ENCODE measurements at places on chromosomes 12 and 14.

GRCh38 chr12:7175493-7175892, 14.0 kb upstream of the PEX5 start:
- peak; percentile 15 for DNase-seq

- DNase-seq, result no peak
Observed at GRCh38 chr12:54010972-54011664, 2.3 kb downstream of the HOXC8 start.

DNA sequence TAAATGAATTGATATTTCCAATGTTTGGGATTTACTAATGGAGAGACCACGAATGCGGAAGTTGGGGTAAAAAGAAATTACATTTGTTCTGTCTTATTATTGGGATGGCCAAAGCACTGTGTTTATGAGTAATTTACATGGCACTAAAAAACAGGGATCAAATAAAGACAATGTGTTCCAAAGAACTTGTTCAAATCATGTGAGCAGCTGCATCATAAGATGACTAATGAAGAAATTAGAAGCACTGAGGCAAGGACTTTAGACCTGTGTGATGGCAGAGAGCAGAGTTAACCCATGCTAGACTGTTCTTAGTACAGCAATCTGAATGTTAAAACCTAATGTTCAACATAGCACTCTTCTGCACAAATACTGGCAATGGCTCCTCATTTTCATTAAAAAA, 34.3 kb upstream of the DCN start:
- DNase-seq, result no peak

DNA sequence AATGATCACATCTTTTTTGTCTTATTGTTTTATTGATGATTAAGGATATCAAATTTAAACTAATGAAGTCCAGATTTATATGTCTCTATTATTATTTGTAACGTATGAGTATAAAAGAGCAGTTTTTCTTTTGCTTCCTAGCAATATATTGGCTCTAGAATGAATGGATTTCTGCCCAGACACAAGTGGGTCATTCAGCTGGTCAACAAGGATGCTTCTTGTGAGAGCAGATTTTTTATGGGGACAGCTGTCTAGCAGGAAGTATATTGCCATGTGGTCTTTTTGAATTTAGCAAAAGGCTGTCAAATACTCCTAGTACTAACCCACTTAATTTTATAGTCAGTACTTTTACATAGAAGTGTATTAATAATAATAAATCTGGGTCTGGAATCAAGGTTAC, 1071.1 kb upstream of the FLRT2 start:
- no peak for DNase-seq

- peak; percentile 7 for DNase-seq
Observed at GRCh38 chr14:76647697-76648298, 113.5 kb upstream of the VASH1 start.

- peak; percentile 19 for DNase-seq
Observed at GRCh38 chr14:83300476-83301064, 1766.9 kb upstream of the SEL1L start.

GRCh38 chr14:102215576-102216250, 76.0 kb downstream of the WDR20 start:
- DNase-seq, result no peak

GRCh38 chr14:93683226-93683625, 105.1 kb downstream of the PRIMA1 start:
- DNase-seq, result no peak

DNA sequence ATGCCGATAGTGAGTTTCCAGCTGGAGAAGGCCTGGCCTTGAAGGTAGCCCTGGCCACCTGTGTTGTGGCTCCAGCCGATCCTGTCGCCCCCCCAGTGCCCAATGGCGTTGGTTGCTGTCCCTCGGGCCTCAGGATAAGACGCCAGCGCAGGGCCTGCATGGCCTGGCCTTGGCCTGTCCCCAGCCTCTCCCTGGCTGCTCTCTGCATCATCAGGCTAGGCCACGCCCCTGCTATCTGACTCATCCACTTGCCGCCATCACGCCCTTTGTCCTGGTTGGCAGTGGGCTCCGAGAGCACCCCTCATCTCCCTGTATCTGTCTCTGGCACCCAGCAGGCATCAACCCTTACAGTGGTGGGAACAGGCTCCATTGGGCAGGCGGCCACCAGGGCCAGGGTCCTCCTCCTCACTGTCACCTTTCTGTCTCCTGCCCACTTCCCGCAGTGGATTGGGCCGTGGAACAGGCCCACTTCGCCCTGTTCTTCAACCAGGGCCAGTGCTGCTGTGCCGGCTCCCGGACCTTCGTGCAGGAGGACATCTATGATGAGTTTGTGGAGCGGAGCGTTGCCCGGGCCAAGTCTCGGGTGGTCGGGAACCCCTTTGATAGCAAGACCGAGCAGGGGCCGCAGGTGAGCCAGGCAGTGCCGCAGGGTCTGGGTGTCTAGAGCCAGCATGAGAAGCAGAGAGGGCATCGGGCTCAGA, 25.6 kb downstream of the ALDH2 start:
- DNase-seq, result no peak

DNA sequence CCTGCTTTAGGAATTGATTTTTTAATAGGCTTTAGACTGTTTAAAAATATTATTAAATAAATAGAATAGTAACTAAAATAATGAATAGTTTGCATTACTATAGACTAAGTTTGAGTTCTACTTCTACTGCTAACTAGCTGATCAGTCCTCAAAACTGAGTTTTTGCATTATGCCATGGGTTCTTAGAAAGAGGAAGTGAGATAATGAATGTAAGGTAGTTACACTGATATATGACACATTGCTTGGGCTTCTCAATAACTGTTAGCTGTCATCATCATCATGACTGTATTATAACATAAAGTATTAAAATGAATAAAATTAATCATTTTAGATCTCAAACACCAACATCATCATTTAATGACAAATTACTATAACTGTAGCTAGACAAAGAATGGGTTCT, 949.7 kb downstream of the TRHDE start:
- no peak for DNase-seq

DNA sequence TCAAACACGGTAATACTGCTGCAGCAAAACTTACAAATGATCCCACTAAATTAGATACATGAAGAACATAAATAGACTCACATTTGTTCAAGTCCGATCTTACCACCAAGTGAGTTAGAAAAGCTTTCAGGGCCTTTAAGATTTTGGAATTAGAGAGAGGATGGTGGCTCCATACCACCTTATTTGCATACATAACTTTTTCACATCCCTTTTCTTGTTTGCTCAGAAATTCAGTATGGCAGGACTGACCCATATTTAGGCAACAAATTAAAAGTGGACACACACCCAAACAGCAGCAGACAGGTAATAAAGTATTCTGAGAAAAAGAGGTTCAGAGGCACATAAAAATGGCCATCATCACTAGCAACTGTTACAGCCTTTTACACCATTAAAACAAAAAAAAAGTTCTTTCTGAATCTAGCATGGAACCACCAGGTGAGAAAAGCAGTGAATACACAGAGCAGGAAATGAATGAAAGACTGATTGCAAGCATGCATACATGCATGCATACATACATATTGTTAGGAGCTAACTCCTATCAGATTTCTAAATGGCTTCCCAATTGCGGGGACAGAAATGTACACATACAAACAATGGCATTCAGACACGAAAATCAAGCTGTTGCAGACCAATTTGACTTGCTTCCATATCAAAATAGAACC, 23.3 kb downstream of the STXBP6 start:
- no peak for DNase-seq

GRCh38 chr14:64639340-64639821, 64.8 kb upstream of the PLEKHG3 start:
- DNase-seq, result no peak

GRCh38 chr12:42299392-42300308, 26.2 kb downstream of the ZCRB1 start:
- peak; percentile 28 for DNase-seq

DNA sequence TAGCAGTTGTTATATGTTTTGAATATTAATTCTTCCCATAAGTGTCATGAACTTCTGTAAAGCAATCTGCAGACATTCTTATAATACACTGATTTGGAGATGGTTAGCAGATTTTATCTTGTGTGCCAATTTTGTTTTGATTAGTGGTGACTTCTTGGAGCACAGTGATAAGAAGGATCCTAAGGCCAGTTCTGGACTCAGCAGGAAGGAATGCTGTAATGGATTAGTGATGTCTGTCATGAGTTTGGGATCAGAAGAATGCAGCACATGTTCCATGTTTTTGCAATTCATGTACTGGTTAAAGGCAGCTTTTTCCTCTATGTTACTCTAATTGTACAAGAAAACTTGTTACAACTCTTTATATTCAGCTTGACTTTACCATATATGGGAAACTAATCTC, 91.5 kb downstream of the UNC79 start:
- DNase-seq, result no peak

GRCh38 chr14:97975216-97975615, 1178.0 kb downstream of the VRK1 start:
- no peak for DNase-seq

GRCh38 chr12:98674841-98675240, 29.8 kb downstream of the APAF1 start:
- no peak for DNase-seq

- no peak for DNase-seq
Observed at GRCh38 chr14:66758031-66758613, 250.2 kb downstream of the GPHN start.

- no peak for DNase-seq
Observed at GRCh38 chr14:91935586-91935985, 11.9 kb downstream of the FBLN5 start.

GRCh38 chr12:93925585-93926205, 222.7 kb upstream of the PLXNC1 start:
- DNase-seq, result no peak

GRCh38 chr12:121799842-121800693, 3.7 kb upstream of the SETD1B start:
- peak; percentile 82 for DNase-seq

GRCh38 chr12:105409801-105410471, 79.4 kb downstream of the C12orf75 start:
- DNase-seq, result peak; percentile 56

- DNase-seq, result peak; percentile 88
Observed at GRCh38 chr14:55099756-55100155, 29.3 kb upstream of the LGALS3 start.

DNA sequence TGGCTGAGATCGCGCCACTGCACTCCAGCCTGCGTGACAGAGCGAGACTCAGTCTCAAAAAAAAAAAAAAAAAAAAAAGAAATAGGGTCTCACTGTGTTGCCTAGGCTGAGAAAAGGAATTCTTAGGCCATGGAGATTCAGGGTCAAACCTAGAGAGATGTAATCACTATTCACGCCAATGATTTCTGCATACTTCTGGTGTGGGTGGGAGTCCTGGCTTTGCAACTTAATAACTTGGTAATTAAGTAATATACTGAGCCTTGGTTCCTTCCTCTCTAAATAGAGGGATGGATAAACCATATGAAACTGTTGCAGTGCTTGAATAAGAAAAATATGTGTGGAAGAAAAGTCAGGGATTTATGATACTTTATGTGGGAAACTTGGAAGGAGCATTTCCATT, 2.7 kb downstream of the ZNF410 start:
- DNase-seq, result no peak

GRCh38 chr12:6062395-6062756, 62.1 kb downstream of the VWF start:
- DNase-seq, result no peak

DNA sequence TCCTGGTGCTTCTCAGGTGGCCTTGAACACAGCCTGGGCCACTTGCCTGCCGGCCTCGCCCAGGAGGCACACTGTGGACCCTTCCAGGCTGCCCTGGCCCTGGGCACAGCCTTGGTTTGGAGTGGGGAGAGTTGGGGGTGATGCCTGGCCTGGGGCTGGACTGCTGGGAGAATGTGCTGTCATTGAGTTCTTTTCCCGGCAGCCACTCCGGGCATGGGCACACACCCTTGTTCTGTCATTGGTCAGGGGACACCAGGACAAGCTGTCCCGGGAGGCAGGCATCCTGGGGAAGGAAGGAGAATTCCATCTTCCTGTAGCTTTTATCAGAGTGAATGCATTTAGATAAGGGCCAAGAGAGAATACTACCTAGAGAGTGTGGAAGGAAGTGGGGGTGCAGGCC, 61.8 kb upstream of the RIN3 start:
- DNase-seq, result no peak

GRCh38 chr12:113054948-113055486, 1.5 kb upstream of the DTX1 start:
- no peak for DNase-seq

GRCh38 chr12:57611108-57611826, at the start of gene ARHGEF25:
ARHGEF25 (plus strand) TSS chr12:57611435; CDS start chr12:57611895, 460 bp downstream.
- DNase-seq, result peak; percentile 39

DNA sequence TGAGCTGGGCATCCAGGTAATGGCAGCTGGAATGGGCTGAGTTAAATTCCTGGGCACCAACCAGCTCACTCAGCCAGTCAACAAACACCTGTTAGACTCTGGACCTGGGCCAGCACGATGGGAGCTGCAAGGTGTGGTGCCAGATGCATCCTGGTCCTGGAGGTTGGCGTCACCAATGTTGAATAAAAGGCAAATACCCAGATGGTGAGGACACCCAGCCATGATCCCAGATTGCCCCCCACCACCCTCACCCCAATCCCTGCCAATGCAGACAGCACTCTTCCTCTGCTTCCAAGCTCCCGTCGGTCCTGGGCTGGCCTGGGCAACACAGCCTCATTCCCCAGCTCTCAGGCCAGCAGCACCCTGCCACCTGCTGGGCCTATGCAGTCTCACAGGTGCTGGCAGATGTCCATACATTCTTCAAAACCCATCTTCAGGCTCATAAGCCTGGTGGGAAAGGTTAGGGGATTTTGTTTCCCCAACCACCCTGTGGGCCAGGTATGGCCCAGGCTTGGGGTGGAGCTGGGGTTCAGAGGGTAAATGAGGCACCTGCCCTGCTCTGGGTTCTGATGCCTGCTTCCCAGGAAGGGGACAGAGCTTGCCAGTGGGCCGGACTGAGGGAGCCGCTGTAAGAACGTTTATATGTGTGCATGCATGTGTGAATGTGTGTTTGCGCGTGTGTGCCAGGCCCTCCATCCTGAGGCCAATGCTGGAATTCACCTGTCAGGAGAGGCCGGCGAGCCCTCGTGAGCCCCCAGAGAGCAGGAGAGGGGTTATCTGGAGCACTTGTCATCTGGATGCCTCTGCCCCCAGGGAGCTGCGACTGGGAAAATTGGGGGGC, 58.0 kb downstream of the LGMN start:
- no peak for DNase-seq

DNA sequence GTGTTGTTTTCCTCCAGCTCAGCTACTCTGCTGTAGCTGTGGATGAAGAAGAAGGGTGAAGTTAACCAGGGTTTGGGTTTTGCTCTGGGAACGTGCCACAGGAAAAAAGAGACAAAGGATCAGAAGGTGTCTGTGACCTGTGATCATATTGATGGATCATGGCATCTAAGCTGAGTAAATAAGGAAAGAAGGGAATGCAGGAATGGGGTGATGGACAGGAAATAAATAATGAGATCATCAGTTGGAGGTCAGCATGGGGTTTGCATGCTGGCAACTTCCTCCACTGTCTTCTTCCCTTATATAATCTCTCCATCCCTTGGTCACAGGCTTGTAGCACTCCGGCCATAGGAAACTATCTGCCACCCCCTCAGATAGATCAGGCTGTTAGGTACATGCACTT, 430.3 kb upstream of the PDE3A start:
- DNase-seq, result no peak
